Osteocyte (in vitro differentiated cells): ENCODE measurements at places on chromosomes 1 and 21. TPM values are rescaled to one million over a fixed set of nuclear protein-coding genes. Genes with fewer than 3 reads are reported as not detected.

DNA sequence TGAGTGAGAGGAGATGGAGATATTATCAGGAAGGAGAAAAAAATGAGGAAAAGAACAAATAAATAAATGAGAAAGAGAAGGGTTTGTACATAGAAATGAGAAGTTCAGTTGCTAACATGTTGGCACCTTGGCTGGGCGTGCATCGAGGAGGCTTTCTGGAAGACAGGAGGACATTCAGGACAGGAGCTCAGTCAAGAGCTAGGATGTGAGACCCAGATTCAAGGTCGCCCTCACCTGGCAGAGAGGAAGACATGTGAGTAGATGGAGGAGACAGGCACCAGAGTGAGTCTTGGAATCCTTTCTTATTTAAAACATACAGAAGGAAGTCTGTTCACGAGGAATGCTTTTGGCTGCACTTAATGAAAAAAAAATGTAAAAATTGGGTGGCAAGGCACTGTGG is 640.9 kb downstream of the NPHP4 start:
- no peak for DNase-seq

GRCh38 chr1:84165601-84166000 is 21.5 kb downstream of the PRKACB start:
- DNase-seq, result no peak

DNA sequence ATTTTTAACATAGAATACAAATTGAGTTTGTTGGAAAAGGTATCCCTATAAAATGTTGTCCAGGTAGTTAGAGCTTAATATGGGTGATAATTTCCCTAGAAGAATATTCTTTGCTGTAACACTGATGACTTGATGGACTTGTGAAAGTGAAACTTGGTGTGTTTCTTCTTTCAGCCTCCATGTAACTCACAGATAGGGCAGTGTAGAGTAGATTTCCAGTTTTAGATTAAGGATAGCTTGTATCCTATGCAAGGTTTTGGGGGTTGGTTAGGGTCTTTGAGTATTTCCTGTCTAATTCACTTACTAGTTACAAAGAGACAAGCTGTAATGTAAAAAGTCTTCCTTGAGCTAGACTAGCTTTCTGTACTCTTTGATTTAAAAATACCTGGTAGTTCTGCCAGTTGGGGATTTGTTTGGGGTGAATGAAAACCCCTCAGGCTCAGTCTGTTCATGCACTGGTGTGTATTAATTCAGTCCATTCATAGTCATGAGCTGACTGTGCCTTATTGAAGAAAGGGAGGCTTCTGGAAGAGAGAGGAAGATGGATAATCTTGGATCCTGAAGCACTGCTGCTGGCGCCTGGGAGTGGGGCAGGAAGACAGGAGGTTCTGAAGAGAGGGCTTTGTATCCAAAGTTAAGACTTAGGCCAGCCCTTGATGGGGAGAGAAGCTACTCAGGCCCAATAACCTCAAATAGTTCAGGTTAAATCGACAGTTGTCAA is 83.6 kb downstream of the CAMTA1 start:
- no peak for DNase-seq

Gene SELENON
- total RNA-seq, result 126 and 129 TPM in 2 replicates

- DNase-seq, result no peak
Observed at GRCh38 chr1:30847358-30847972, 61.1 kb downstream of the SDC3 start.

DNA sequence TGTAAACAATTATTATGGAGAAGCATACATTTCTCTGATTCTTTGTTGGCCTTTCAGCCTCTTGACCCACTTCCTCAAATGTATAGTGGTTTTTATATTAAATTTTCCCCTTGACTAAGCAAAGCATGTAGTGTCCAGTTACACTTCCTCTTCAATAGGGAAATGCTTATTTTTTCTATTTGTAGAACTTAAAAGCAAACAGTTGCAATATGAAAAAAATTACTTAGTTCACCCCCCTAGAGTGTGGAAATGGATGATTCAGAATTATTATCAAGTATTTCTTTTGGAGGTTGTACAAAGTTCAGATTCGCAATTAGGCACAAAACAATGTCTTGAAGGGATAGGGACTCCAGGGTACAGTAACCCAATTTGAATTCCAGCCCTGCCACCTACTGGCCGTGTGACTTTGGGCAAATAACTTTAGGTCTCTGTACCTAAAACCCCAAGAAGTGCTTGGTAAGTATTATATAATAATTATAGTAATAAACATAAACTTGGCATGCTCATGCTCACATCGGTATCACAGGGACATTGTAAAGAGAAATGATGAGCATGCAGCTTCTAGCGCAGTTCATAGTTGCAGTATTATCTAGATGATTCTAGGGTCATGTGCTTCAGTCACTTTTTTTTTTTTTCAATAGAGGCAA is 28.6 kb upstream of the IFNGR2 start:
- no peak for DNase-seq

Gene LCE6A
- not detected in 2 replicates for total RNA-seq

DNA sequence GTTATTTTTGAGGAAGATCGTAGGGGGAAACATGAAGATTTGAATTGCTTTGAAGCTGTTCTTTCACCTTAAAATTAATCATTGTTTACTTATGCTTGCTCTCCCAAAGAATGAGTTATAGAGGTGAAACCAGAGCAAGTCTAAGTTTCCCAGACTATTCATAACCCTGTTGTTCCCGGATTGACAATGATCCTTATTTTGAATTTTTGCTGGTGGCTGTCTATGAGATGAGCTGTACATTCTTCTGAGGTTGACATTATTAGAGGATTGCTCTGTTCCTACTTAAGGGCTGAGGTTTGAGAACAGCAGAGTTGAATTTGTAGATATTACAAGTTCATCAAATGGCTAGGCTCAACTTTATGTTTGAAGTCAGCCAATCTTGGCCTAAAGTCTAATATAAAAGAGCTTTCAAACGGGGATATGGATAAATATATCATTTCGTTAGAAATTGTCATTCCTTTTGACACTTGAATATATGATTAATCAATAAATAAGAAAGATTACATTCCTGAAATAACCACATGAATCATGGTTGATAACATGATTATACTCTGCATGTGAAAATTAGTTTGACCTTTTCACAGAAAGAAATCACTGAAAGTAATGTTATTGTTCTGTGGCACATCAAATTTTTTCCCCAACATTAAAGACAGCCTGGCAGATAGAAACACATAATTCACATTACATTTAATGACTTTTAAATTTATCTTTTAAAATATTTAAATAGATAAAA is 19.1 kb upstream of the PDE4B start:
- no peak for DNase-seq

Gene KLHDC7A
- not detected in 2 replicates for total RNA-seq

DNA sequence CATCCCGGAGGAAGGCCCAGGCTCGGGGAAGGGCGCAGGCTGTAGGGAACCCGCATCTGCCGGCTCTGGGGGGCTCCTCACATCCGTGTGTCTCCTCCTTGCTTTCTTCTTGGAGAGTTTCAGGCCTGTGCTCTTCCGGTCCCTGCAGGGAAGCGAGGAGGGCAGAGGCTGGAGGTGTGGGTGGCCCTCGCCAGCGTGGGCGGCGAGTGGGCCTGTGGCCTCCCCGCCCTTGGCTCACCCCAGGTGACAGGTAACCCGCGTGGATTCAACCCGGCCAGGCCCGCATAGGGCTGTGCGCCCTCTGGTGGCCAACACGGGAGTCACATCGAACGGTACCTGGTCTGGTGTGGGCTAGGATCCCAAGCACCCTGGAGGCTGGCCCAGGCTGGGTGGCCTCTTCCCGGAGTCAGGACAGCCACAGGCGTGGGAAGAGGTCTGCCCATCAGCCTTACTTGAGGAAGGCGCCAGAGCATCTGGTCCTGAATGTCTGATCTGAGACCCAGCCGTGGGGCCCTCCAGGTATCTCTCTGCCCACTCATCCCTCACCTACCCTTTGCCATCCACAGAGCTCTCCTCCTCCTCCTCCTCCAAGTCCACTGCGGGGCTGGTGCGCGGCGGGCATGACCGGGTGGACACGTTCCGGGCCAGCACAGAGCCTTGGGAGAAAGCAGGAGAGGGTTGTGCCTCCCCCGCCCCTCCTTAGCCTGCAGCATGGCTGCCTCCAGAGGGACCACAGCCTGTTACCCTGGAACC is 9.6 kb upstream of the TNFRSF25 start:
- no peak for DNase-seq

- DNase-seq, result no peak
Observed at GRCh38 chr21:28704746-28705145, 287.9 kb downstream of the LTN1 start.

DNA sequence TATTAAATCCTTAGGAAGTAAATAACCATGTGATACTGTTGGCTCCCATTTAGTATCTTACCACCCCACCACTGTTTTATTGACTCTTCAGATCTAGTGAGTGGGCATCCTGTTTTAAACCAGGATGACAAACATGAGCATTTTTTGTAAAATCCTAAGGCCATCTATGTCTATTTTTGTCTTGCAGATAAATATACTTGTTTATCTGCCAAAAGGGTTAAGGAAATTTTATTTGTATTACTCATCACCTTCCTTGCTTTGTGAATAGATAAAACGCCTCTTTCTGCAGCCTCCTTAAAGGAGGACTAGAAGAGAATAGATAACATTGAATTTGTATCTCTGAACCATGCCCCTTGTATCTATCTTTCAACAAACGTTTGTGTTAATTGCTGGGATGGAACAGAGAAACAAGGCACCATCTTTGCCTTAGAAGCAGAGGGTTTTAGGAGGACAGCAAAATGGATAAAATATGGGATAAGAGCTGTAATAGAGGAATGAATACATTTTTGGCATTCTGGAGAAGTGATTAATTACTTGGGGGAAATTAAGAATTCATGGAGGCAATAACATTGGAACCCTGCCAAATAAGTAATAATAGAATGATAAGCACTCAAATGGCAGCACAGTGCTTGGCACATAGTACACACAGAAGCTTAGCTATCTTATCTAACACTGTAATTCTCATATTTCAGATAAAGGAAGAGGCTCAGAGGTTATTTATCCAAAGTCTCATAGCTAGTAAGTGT is 14.7 kb downstream of the YTHDF2 start:
- no peak for DNase-seq

Gene UBL4B
- total RNA-seq, result not detected in 2 replicates

GRCh38 chr1:94144836-94145235 is 23.9 kb upstream of the ABCA4 start:
- DNase-seq, result no peak

- no peak for DNase-seq
Observed at GRCh38 chr1:83318366-83318765, 680.6 kb downstream of the TTLL7 start.

Gene GBP7
- not detected in 2 replicates for total RNA-seq

DNA sequence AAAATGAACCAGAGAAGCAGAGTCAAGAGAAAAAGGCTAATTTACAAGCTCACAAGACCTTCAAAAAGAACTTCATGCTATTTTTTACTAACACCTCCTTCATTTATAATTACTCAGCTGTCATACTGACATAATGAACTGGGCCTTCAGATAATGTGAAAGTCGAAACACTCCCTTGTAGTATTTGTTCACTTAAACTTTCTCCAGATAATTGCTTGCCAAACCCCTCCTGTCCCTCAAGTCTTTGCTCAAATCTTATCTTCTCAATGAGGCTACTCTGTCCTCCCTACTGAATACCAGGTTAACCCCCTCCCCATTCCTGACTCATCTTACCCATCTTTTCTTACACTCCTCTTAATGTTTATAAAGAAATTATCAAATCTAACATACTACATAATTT is 11.1 kb upstream of the MAP3K21 start:
- no peak for DNase-seq

DNA sequence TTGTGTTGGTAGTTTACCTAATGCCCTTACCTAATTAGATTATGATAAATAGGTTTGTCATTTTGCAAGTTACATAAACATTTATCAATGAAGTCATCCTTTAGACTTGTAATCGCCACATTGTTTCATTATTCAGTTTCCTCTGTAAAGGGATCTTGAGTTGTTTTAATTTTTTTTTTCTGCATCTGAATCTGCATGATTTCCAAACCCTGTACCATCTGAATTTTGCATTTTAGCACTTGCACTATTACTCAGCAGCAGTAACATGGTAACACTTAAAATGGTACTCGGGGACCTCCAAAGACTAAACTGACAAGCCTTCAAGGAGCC is 12.4 kb downstream of the TARDBP start:
- DNase-seq, result no peak

DNA sequence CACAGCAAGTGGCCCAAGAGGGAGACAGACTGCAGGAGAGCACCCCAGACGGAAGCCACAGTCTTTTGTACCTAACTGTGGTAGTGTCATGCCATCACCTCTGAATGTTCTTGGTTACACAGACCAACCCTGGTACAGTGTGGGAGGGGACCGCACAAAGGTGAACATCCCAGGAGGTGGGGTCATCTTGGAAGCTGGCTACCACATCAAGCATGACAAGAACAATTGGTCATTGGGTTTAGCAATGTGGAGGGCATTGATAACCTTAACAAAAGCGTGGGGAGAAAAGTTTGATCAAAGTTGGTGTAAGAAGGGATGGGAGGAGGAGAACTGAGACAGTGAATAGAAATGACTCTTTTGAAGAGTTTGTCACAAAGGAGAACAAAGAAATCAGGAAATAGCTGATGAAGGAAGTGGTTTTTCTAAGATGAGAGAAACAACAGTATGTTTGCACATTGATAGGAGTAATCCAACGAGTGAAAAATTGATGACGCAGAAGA is 87.1 kb upstream of the CACNA1E start:
- DNase-seq, result no peak

DNA sequence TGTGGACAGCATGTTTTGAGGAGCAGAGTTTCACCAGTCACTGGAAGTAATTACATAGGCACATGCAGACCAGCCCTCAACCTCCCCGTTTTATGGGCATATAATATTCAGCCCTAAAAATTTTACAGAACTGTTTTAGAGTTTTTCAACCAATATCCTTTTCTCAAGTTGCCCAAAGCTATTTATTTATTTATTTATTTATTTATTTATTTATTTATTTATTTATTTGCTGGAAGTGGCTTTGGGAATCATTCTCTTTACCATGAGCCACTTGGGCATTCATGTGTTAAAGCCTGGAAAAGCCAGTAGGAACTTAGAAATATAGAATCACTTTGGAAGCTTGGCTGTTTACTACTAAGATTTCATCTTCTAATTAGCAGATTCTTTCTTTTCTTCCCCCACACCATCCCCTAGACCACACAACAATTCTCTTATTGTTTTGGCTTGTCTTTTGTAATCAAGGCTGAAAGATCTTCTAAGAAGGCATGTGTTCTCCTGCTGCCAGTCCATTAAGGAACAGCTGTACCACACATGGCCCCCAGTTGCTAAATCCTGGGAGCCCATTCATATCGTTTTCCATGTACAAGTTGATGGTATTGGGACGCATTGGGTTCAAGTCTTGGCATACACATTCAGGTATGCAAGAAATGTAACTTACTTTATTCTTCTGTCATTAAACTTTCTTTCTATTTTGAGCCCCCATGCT is 220.0 kb downstream of the PAPPA2 start:
- no peak for DNase-seq

Gene FCRL3
- not detected in 2 replicates for total RNA-seq
